Activated T-helper 2 cell treated with anti-CD3 and anti-CD28 coated beads, Interferon-gamma antibody, Interleukin-2, Interleukin-4, amounts not matched to agents 10 μg/mL and 5 μg/mL and 100 μg/mL, durations not matched to agents 14 hours and 24 hours and 36 hours (primary cell): ENCODE measurements at places on chromosomes 1 and 21.

GRCh38 chr1:24955161-24955560 is 25.1 kb upstream of the RUNX3 start:
- DNase-seq, result peak; percentile 79

- no peak for DNase-seq
Measured at GRCh38 chr1:156668801-156669637, 8.2 kb downstream of the NES start.

GRCh38 chr1:12183095-12183794 is 16.5 kb downstream of the TNFRSF1B start:
- no peak for DNase-seq

DNA sequence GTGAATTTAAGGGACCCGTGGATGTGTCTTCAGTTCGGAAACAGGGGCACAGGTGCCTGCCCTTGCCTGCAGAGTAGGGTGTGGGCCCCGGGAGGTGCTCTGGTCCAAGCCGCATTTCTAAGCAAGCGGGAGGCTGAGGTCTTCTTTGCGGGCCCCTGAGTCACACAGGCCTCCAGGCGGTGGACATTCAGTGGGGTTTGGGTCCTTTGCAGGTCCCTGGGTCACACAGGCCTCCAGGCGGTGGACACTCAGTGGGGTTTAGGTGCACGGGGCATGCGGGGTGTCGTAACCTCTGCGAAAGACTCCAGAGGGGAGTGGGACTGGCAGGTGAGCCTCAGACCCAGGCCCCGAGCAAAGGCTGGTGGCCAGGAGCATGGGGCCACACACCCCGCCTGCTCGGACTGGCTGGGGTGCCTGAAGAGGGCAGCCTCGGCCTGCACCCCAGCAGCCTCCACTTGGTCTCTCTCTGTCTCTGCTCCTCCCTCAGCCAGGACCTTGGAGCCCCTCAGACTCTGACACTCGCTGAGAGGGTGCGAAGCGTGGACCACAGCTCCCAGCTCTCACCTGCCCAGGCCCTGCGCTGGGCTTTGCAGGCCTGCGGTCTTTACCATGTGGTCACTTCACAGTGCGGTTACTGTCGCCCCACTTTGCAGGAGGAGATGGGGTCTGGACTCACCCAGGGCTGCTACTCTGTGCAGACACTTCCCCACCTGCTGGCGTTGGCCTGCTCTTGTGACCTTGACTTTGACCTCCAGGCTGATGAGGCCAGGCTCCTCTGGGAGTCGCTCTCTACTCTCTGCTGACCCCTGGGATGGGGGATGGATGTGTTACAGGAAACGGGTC is 6.0 kb upstream of the AGPAT3 start:
- DNase-seq, result no peak

- no peak for DNase-seq
Measured at GRCh38 chr1:60864722-60865121, 217.6 kb upstream of the NFIA start.
